Bronchus fibroblast of lung (primary cell): ENCODE measurements at places on chromosomes 16 and 17. TPM values are rescaled to one million over a fixed set of nuclear protein-coding genes. Genes with fewer than 3 reads are reported as not detected.

SCARF1 gene
- 0.30 and 1.0 TPM in 2 replicates for total RNA-seq

PLD6 gene
- total RNA-seq, result 0.84 and 1.6 TPM in 2 replicates

PRAC2 gene
- total RNA-seq, result not detected in 2 replicates

CACNG3 gene
- total RNA-seq, result not detected in 2 replicates

CHST4 gene
- under 0.01 TPM in 1 of 2 replicates, not detected in the other for total RNA-seq

RNF157 gene
- 1.0 and 2.5 TPM in 2 replicates for total RNA-seq

FBXW10 gene
- total RNA-seq, result not detected in 2 replicates

TP53TG3B gene
- total RNA-seq, result not detected in 2 replicates

NPW gene
- total RNA-seq, result 1.6 and 1.8 TPM in 2 replicates

MYCBPAP gene
- 0.59 and 1.2 TPM in 2 replicates for total RNA-seq

SLC52A1 gene
- 0.15 TPM in 1 of 2 replicates, not detected in the other for total RNA-seq

MMP2 gene
- 99.7 and 101 TPM in 2 replicates for total RNA-seq

ODAD4 gene
- total RNA-seq, result 0.45 and 2.0 TPM in 2 replicates

TNFRSF17 gene
- total RNA-seq, result not detected in 2 replicates
